ENCODE measurements at places on chromosomes 7 and 10. TPM values are rescaled to one million over a fixed set of nuclear protein-coding genes. Genes with fewer than 3 reads are reported as not detected.

Gene EN2
- under 0.01 TPM for total RNA-seq

Gene ALDH18A1
- total RNA-seq: 61.0 TPM

Gene ZNF32
- 28.4 TPM for total RNA-seq

Gene GJD4
- not detected for total RNA-seq

Gene AKR1C8
- total RNA-seq: 1.5 TPM

Measured in skin of body (tissue), 3 donors.